Naive thymus-derived CD4-positive, alpha-beta T cell (primary cell): ENCODE measurements at places on chromosomes 1 and 21.

- DNase-seq: no peak
These were observed 46.8 kb upstream of the C1orf198 start for GRCh38 chr1:230915078-230915477.

DNA sequence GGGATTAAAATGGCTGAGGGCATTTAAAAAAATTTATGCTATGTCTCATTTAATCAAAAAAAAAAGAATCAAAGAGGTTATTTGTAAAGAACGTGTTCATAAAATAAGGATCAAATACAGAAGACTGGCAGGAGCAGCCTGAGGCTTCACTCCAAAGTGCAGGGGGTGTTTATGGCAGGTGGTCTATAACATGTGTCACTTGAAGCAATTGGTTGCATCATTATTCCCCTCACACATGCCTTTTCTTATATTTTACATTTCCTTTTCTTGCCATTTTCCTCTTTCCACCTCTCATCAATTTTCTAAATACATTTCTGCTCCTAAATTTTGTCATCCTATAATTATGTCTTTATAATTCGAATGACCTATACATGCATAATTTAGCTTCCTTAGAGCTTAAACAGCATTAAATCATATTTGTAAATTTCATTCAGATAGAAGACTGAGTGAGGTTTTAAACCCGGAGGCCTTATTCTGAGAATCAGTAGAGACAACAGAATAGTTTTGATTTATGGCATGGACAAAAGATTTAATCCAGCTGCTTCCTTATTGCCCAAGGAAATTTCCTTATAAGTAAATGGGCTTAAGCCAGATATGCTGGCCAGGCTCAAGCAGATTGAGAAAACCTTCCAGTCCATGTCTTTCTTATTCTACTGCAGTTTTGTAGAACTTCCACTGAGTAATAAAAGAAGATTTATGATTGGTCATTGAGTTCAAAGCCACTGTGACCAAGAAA, 322.8 kb downstream of the TGFB2 start:
- DNase-seq: no peak

DNA sequence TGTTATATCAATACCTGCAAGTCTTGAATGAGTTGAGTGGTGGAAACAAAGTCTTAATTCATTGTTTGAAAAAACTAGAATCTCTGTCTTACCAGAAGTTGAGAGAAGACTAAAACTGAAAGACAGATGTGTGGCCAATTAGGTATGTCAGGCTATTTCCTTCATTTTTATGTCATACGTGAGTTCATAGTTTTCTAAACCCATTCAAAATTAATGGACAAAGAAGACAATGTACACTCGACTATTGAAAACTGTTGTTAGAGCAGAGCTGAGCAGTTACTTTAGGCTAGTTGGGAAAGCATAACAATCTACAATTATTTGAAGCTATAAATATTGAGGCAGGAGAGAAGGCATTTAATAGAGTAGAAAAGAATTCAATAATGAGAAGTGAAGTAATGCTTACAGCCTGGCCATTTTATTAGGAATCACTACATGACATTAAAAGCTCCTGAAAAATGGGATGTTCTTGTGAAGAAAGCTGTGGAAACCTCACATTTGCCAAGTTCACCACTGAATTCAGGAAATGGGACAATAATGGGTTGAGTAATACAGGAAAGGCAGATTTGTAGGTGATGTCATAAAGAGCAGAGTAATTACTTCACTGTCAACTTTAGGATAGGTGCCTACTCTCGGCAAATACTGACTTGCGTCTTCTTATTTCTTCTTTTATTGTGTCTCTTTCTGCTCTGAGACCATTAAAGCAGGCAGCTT, 204.4 kb downstream of the PLA2G4A start:
- no peak for DNase-seq

- DNase-seq: no peak
These were observed 182.6 kb upstream of the KCNK2 start for GRCh38 chr1:214899908-214900460.

DNA sequence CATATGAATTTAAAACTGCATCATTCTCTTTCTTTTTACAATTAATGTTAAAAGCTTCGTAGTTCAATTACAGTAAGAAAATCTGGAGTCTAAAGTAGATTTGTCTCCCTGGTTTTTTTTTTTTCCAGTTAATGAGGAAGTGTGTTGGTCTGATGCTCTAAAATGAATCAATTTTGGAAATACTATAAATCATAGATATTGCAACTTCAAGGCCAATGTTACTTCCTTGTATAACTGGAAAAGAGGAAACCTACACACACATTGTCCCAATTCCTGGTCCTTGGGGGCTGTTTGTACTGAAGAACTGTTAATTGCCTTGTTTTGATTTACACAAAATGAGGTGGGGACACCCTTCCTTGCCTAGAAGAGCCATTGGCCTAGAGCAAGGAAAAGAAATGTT, 107.2 kb downstream of the RGS2 start:
- no peak for DNase-seq

DNA sequence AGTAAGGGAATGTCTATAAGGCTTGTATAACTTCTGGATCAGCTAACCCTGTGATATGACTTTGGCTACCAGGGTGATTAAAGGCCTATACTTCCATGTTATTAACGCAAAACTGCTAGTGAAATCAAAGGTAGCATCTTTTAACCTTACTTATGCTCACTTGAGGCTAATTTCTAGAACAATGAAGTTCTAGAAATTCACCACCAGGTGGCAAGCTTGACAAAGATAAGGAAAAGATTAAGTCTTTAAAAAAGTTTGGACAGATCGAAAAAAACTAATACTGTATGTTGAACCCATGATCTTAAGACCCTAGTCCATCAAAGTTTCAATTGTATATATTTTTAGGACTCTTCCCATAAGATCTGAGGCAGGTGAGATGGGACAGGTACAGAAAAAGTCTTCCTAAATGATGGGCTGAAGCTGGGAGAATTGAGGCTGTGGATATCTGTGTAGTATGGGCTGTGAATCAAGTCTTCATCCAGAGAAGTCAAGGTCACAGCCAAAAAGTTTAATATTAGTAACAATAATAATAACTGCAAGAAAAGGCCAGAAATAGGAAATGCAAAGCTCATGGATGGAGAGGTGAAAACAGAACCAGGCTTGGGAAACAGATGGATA, 18.8 kb downstream of the KYAT3 start:
- DNase-seq: no peak

- DNase-seq: no peak
These were observed 382.3 kb upstream of the ADGRL4 start for GRCh38 chr1:79388694-79389361.

DNA sequence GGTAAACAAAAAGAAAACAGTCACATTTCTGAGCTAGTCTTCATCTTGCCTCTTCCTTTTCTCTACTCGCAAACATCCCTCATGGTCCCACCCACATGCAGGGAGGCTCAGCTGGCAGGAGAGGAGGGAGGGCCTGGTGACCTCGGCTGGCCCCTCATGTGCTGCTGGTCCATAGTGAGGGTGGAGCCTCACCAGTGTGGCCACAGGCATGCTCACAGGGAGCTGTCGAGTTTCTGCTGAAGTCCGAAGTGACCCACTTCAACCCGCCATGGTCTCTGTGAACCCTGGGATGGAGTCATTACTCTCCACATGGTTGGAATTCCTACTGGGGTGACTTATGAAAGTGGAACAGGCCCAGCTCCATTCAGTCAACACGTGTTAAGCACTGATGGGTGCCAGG, 253.4 kb downstream of the RHOU start:
- no peak for DNase-seq

GRCh38 chr1:58884706-58885661, 101.1 kb upstream of the JUN start:
- peak; percentile 16 for DNase-seq

DNA sequence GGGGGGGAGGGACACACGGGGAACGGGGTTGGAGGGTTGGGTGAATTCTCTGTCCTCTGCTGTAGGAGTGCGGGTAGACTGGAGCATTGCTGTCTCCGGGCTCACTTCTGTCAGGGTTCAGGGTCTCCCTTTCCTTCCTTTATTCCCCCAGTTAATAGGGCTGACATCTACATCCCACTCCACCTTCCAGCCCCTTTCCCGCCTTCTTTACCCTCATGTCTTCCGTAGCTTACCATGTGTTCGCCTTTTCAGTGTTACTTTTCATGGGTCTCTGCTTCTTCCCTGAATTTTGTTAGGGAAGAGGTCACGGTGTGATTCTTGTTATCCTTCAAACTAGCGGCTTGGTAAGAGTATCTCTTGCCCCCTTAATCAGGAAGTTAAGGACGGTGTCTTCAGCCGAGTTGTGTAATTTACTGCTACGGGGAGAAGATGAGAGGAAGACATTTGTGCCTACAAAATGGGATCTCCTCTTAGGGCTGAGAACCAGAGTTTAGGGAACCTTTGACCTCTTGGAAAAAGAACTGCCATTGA, 917 bp downstream of the RAP1A start:
- DNase-seq: peak; percentile 15

GRCh38 chr1:152479792-152480595, 30.6 kb upstream of the LCE5A start:
- no peak for DNase-seq

- DNase-seq: no peak
These were observed 79.3 kb upstream of the ATF3 start for GRCh38 chr1:212529211-212529741.

DNA sequence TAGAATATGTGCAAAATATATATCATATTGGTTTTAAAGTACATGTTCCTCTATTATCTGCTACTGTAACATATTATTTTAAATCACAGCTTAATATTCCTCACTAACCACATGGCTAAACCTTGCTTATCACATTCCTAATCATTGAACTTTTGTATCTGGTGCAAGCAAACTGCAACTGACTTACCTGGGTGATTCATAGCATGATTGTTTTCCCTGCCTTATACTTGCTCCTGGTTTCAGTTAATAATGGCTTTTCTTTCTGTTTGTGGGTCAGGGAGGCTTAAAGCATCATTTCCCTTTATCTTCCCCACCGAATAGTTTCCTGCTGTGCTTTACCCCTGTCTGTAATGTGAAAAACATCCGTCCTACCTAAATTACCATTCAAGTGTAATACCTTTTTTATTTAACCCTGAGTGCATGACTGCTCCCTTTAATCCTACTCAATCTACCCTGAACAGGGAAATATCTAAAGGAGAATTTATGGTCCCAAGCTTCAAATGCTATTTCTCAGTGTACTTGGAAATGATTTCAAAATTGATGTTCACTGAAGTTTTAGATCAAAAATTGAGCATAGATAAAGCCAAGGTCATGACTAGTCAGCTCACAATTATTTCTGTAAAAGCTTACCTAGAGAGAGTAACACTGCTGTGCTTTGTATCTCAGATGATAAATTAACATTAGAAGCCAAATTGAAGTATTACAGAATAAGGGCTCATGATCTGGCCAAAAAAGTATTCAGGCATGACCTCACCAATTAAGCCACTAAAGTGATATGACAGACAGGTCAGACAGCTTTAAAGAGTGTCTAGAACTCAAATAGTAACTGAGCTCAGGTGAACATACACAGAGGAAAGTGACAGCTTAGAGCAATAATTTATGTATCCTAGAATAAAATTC, 507.1 kb downstream of the BRINP3 start:
- DNase-seq: no peak

- no peak for DNase-seq
These were observed 31.7 kb upstream of the ADARB1 start for GRCh38 chr21:45042664-45043161.

- DNase-seq: no peak
These were observed 81.2 kb upstream of the COA6 start for GRCh38 chr1:234292011-234292410.

GRCh38 chr1:243500512-243500911, 244.7 kb downstream of the SDCCAG8 start:
- DNase-seq: no peak

DNA sequence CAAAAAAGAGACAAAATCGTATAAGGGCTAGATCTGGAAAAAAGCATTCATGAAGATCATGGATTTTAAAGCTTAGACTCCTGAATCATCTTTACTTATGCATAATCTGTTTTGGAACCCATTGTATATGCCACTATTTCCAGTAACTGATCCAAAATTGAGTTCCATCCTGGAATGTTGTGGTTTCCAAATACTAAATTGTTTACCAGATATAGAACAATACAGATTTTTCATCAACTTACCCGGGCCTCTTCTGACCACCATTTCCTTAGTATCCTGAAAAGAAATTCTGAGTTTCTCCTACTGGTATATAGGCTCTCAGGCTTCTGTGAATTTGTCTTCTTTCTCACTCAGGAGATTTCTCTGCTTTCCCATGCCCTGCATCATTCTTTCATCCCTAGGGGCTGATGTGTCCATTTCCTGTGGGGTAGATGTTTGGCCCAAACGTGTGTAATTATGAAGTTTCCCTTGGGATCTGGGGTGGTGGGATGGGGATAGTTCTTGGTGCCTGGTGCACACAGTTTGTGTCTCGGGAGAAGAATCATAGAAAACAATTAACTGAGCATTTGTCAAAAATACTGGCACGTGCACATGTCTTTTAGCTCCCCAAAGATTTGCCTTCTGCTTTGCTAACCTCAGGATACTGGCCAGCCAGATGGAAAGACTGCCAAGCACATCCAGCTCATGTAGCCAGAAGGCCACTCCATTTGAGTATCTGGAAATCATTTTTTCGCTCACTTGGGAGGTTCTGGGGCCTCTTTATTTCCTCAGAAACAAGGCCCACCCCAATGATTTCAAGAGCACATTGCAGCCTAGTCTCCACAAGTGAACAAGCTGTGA, 127.8 kb downstream of the NTMT2 start:
- no peak for DNase-seq

DNA sequence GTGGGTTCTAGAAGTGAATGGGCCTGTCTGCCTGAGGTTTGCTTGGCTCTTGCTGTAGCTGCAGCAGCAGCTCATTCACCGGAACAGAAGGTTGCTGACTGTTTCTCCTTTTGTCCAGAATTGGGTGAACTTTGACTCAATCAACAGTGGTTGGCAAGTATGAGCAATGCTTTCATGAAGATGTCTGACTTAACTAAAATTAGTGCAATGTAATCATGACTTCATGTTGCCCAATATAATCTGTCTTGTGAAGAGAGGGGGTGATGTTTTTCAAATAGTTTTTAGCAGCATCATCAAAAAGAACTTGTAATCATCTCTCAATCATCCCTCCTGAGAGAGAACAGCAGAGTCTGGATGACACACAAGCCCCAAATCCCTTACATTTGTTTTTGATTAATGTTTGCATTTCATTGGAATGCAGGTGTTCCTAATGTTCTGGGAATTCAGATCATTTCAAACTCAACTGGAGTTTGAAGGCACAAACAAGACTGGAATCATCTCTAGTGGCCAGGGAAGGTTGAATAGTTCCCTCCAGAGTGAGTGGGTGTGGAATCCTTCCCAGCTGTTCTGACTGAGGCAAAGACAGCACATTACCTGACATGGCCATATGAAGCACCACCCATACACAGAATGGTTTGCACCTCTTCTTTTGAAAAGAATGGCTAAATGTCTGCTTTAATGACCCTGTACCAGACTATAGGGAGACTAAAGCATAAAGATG, 82.9 kb downstream of the HLX start:
- no peak for DNase-seq

DNA sequence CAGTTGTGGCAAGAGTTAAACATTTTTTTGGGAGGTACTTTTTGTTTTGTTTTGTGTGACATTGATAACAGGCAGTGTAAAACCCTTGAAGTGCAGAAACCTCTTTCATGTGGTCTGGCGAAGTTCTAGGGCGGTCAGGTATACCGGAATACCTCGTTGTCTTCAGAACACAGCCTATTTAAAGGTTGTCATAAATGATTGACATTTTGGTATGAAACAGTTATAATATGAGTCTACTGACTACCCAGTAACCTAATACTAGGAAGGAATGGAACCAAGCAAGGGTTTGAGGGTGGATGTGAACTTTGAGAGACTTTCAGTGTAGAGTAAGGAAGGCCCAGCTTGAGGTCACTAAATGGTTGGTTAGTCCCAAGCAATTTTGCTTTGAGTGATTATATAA, 40.5 kb downstream of the PATJ start:
- DNase-seq: peak; percentile 90
